ENCODE measurements at places on chromosomes 6 and 20. TPM values are rescaled to one million over a fixed set of nuclear protein-coding genes. Genes with fewer than 3 reads are reported as not detected.

The JPH2 gene
- total RNA-seq, result 22.8 TPM

The GGTLC1 gene
- not detected for total RNA-seq

The VWA7 gene
- 8.6 TPM for total RNA-seq

The ISM1 gene
- total RNA-seq, result 1.5 TPM

The TLDC2 gene
- 3.7 TPM for total RNA-seq

The TRIM15 gene
- total RNA-seq, result 0.47 TPM

The VGLL2 gene
- total RNA-seq, result 3.4 TPM

The MMP24 gene
- total RNA-seq, result 1.9 TPM

The SMPDL3A gene
- 13.5 TPM for total RNA-seq

The PCNA gene
- 82.6 TPM for total RNA-seq

The USP49 gene
- 9.1 TPM for total RNA-seq

The PPP1R16B gene
- 7.1 TPM for total RNA-seq
